GM13976 (cell line): ENCODE measurements at places on chromosomes 2 and 18.

- no peak for DNase-seq
Measured at GRCh38 chr2:157305723-157306110, 19.9 kb downstream of the ERMN start.

- DNase-seq = no peak
Measured at GRCh38 chr2:180655842-180656454, 324.5 kb upstream of the UBE2E3 start.

GRCh38 chr2:231117922-231118613 is 6.8 kb downstream of the HTR2B start:
- DNase-seq = no peak

DNA sequence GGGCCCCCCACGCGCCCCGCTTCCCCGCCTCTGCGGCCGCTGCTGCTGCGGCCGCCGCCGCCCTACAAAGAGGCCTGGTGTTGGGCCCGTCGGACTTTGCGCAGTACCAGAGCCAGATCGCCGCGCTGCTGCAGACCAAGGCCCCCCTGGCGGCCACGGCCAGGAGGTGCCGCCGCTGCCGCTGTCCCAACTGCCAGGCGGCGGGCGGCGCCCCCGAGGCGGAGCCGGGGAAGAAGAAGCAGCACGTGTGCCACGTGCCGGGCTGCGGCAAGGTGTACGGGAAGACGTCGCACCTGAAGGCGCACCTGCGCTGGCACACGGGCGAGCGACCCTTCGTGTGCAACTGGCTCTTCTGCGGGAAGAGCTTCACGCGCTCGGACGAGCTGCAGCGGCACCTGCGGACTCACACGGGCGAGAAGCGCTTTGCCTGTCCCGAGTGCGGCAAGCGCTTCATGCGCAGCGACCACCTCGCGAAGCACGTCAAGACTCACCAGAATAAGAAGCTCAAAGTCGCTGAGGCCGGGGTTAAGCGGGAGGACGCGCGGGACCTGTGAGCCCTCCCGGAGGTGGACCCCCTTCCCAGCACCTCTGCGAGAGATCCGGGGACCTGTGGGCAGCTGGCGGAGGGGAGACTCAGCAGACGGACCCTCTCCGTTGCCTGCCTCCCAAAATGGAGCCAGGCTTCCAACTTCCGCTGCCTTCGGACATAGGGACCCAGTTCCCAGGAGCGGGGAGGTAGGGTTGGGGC is 1.9 kb downstream of the SP5 start:
- DNase-seq = peak; percentile 36

GRCh38 chr2:141311430-141311829 is 819.4 kb downstream of the LRP1B start:
- DNase-seq = no peak
